Esophagus mucosa (tissue), 1 donor: ENCODE measurements at places on chromosomes 4 and X.

DNA sequence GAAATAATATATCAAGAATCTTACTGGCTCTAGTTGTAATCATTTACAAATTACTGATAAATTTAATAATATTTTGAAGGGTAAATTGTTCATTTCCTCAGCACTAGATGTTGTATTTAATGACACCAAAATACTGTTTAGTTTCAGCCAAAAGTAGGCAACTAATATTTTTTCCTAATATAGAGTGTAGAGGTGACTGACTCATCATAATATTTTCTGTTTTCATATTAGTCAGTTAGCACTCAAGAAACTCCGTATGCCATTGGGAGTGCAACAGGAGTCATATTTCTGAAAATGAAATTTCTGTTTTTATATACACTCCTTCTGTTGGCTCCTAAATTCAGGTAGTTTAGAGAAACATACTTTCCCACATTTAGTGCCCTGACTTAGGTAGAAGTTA, 36.6 kb upstream of the PTPN13 start:
- ATAC-seq, result peak; percentile 49

DNA sequence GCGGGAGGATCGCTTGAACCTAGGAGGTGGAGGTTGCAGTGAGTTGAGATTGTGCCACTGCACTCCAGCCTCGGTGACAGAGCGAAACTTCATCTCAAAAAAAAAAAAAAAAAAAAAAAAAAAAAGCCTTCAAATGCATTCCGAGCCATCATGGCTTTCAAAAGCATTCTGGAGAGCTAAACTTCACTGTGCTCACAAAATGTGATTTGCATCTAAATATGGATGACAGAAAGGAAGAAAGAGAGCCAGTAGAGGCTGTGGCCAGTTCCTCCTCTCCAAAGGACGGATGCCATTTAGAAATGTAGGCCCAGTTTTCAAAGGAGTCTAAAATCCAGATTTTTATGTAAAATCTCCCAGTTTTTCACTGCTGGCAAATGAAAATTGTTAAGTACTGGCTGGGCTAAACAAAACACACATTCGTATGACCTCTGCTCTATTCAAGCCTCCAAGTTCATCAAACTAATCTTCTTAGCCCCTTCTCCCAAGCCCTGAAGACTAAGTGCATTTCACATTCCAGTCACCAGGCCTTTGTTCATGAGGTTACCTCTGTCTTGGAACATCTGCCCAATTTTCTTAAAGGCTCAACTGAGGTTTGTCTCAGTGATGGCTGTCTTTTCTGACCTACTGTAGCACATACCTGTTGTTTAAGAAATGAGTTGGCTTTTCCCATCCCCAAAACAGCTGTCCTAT, 22.0 kb downstream of the SLC25A43 start:
- ATAC-seq, result no peak

GRCh38 chrX:101655534-101655933, 4.1 kb downstream of the ARMCX2 start:
- no peak for ATAC-seq

DNA sequence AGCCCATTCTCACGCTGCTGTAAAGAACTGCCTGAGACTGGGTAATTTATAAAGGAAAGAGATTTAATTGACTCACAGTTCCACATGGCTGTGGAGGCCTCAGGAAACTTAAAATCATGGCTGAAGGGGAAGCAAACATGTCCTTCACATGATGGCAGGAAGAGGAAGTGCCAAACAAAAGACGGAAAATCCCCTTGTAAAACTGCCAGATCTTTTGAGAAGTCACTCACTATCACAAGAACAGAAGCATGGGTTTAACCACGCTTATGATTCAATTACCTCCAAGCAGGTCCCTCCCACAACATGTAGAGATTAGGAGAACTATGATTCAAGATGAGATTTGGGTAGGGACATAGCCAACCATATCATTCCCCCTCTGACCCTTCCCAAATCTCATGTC, 335.5 kb downstream of the IL15 start:
- ATAC-seq, result no peak

DNA sequence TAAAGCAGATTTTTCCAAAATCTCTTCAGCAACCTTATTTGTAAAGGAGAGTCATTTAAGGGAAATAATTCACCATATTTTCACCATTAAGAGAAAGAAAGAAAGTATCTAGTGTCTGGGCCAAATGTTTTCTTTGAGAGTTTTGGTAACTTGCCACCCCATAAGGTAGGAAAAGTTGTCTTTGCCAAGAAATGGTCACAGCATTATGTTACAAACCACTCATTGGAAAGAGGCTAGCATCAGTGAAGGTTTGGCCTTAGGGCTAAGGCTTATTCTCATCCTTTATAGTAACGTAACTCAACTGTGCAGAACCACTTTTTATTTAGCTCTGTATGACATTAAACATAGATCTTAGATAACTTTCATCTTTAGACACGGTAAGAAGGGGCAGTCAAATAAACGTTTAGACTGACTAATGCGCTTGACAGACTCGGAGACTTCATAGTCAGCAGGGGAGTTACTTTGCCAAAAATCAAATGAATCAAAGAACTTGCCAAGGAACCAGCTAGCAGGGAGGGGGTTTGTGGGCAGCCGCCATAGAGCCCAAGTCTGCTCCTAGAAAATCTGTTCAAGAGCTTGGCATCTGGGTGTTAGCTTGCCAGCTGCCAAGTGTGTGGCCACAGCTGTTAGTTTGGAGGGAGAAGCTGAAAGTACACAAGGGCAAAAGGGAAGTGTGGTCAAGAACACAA, 182.8 kb upstream of the GRID2 start:
- no peak for ATAC-seq
